ENCODE measurements at places on chromosomes 6 and 20.

GRCh38 chr6:106557837-106558236 is 71.5 kb downstream of the RTN4IP1 start:
- peak; percentile 48 for DNase-seq

DNA sequence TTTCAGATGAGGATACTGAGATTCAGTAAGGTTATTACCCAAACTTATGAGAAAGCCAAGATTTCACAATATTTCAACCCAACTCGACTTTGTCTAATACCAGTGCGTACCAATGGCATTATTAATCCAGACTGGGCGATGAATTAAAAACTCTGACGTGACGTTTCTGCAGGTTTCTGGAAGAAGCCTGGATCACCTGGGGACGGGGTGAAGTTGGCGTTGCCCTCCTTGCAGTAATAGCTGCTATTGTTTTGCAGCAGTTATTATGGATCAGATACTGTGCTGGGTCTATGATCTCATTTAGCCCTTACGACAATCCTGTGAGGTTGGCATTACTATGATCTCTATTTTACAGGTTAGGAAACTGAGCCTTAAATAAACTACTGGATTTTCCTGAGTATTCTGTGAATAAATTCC is 569 bp upstream of the CDC5L start:
- no peak for DNase-seq

- no peak for DNase-seq
Measured at GRCh38 chr20:53937339-53937741, 133.1 kb downstream of the BCAS1 start.

DNA sequence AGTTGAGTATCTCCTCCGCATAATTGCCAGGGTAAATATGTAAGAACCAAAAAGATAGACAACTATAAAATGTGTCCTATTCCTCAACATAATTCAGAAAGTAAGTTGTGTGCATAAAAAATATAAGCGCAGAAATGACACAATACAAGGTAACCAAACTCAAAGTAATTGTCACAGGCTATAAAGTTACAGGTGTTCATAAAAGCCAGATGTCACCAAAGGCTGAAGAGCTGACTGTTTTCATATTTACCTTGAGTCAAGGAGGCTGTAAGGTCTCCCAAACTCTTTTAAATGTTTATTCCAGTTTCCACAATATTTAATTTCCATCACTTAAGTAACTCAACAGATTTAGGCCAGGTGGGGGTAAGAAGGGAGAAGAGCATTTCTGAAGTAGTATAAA is 192.2 kb upstream of the MARCKS start:
- DNase-seq, result no peak

DNA sequence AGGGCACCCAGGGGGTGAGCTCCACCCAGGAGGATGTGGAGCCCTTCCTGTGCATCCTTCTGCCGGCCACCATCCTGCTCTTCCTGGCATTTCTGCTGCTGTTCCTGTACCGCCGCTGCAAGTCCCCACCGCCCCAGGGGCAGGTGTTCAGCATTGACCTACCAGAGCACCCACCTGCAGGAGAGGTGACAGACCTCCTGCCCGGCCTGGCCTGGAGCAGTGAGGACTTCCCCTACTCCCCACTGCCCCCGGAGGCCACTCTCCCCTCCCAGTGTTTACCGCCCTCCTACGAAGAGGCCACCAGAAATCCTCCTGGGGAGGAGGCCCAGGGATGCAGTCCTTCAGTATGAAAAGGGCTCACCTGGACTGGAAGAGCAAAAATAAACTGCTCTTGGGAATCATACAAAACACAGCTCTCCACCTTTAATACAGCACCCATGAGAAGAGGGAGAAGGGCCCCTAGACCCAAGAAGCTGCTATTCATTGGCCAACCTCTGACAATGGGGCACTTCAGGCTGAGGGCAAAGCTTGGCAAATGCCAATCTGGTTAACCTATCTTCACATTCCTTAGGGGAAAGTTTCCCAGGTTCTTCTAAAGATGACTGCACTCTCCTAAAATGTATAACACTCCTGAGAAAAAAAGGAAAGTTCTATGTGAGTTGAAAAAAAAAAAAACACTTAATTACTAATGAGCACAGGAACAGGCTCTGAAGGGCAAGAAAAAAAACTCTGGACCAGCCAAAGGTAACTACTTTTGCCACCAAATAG is 5.0 kb downstream of the SMIM28 start:
- DNase-seq, result no peak

- DNase-seq, result peak; percentile 17
Measured at GRCh38 chr6:48429021-48429420, 318.0 kb upstream of the PTCHD4 start.

- DNase-seq, result no peak
Measured at GRCh38 chr20:59259946-59260345, 40.5 kb upstream of the EDN3 start.

- DNase-seq, result no peak
Measured at GRCh38 chr20:57633945-57634491, 13.8 kb upstream of the ZBP1 start.

GRCh38 chr6:4169028-4169789 is 33.8 kb upstream of the ECI2 start:
- DNase-seq, result peak; percentile 20

- DNase-seq, result no peak
Measured at GRCh38 chr6:149154261-149154821, 163.2 kb upstream of the TAB2 start.

- DNase-seq, result no peak
Measured at GRCh38 chr20:14950633-14951032, 613.2 kb upstream of the FLRT3 start.

DNA sequence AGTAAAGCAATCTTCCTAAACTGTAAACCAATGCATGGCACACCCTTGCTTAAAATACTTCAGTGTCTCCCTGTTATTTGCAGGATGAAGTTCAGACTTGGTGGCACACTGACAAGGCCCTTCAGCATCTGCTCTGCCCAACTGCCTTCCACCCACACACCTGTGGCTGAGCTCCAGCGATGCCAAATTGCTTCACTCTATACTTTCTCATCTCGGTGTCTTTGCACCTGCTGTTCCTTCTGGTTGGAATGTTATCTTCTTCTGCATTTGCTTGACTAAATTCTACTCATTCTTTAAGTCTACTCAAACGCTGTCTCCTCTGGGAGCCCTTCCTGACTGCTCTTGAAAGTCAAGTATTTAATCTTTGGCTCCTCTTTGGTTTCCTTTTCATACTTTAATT is 100.1 kb upstream of the SUPT3H start:
- DNase-seq, result peak; percentile 52

- no peak for DNase-seq
Measured at GRCh38 chr20:13862245-13862644, 77.4 kb downstream of the NDUFAF5 start.

DNA sequence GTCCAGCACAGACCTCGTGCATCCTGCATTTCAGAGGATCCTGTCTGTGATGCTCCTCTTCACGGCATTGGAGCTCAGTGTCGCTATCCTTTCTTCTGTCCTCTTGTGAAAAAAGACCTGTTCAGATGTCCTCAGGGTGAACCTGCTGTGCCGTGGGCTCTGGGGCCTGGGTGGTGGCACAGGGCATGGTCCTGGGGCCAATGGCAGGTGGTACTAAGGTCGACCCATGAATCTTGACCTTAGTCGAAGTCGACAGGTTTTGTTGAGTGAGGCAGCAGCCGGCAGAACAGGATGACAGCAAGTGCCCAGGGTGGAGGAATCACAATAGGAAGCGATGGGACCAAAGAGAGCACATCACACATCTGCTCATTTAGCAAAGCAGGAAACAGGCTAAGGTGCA is 22.0 kb upstream of the MAS1L start:
- no peak for DNase-seq

DNA sequence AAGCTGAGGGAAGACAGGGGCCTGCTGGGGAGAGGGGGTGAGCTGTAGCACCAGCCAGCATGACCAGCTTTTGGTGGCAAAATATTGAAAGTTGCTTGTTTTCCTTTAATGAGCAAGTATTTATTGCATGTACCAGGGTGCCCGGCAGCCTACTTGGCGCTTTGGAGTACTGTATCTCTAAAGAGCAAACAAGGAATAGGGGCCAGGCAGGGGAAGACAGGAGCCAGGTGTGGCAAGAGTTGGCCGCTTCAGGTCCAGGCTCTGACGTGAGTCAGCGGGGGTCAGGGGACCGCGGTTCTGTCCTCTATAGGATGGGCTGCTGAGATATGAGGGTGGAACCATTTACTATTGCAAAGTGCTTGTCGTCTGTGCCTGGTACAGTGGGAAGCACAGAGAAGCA is 63.1 kb downstream of the PSMG4 start:
- no peak for DNase-seq

GRCh38 chr20:46774236-46774635 is 64.8 kb downstream of the SLC2A10 start:
- no peak for DNase-seq

DNA sequence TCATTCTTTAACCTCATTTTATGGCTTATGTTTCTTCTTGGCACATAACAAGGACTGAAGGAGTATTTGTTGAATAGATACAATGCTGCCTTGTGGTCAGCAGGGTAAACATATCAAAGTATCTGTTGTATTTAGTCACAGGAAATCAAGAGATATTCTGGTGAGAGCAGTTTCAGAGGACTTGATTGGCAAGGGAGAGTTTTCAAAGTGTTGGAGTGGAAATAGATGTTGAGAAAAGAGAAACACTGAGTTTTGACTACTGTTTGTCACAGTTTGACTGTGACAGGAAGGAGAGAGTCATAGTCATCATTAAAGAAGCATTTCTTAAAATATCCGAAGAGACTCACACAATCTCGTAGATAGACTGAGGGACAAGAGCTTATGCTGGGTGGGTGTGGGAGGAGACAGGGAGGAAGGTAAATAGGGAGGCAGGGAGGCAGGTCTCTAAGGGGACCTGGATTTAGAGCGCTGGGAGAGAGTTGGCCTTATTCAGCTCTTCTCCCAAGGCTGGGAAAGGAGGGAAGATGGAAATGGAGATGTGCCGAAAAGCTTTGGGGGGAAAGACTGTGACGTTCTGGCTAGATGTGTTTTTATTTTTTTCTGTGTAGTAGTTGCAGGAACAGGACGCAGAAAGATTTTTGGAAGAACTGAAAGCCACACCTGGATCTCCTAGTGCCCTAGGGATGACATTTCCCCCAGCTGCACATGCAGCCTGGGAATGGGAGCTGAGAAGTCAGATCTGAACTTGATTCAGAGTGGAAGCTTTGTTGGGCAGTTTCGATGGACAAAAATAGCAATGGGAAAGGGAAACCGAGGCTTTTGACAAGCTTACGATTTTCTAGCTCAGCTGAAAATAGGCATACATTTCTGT is 65.0 kb upstream of the IFNGR1 start:
- DNase-seq, result no peak

GRCh38 chr6:146938266-146938665 is 266.0 kb upstream of the STXBP5 start:
- DNase-seq, result no peak

DNA sequence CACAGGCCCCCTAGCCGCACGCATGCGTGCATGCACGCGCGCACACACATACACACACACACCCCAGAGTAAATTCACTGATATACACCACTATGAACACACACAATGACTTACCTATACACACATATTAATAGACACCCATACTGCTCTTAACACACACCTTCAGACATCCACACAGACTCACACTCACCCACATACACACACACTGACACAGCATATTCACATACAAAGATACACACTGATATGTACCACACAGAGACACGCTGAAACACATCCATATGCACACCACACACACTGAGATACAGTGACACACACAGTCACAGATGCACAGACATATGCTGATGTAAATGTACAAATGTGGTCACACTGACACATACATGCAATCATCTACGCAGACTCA is 5.6 kb downstream of the SGK2 start:
- DNase-seq, result no peak

DNA sequence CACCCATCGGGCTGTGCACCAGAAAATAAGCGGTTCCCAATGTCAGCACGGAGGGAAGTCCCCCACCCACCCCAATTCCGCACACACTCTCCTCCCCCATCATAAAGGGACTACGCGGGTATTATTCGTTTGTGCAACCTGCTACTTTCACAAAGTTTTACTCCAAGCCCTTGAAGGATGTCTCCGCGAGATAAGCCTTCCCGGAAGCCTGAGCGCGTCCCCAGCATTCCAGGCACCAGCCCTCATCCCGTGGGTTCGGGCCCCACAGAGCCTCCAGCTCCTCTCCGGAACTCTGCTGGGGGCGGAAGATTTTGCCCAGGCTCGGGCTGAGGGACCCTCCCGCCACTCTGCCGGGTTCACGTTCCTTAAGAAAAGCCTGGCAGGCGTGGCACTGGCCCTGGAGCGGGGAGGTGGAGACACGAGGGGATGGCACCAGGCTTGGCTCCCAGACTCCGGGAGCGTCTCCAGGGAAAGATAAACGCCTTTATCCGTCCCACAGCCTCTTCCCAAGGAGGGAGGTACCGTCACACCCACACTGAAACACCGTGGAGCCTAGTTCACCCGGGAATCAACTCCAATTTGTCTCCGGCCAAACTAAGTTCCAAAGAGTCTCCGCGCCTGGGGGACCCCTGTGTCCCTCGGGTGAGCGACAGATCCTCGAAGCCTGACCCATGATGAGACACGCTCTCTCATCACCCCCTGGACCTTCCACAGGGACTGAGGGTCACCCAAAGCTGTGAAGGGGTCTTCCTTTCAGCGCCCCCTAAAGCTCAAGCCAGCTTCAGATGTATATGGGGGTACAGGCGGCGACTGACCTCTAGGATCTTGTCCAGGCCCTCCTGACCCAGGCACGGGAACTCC is 934 bp downstream of the KCNK5 start:
- DNase-seq, result no peak

GRCh38 chr6:138643210-138643609 is 130.4 kb upstream of the CCDC28A start:
- no peak for DNase-seq

GRCh38 chr6:89482126-89482525 is 49.2 kb downstream of the ANKRD6 start:
- DNase-seq, result no peak

DNA sequence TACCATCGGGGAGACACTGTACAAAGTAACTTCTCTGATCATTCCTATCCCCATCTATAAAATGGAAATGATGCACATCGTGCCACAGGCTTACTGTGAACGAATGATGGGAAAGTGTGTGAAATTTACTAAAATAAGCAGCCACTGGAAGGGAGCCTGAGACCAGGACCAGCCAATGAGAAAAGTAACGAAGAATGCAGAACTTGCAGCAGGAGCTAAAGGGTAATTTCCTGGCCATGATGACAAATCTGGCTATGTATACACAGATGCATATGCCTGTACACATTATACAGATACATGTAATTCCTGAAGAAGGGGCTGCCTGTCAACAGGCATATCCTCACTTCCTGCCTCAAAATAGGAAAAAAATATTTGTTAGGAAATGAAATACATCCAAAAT is 47.4 kb downstream of the GMDS start:
- no peak for DNase-seq

- no peak for DNase-seq
Measured at GRCh38 chr6:135577059-135577538, 79.6 kb upstream of the AHI1 start.

- DNase-seq, result no peak
Measured at GRCh38 chr6:7268816-7269555, 44.0 kb downstream of the SSR1 start.

DNA sequence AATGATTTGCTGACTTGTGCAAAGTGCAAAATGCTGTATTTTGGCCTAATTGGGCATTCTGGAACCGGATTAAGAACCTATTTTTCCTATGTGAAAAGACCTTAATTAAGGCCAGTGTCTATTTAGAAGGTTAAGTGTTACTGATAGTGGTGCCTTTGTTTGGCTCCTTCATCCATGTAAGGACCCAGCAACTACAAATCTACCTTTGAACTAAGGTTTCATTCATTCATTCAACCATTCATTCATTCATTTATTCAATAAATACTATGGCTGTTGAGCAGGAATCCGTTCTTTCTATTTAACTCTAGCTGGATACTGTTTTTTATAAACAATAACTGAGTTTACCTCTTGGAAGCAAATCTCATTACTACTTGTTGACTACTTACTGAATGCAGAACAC is 33.6 kb downstream of the MAPK14 start:
- DNase-seq, result no peak

- DNase-seq, result peak; percentile 34
Measured at GRCh38 chr20:44704551-44704971, 10.6 kb upstream of the CCN5 start.

Data from MCF 10A (cell line).